ENCODE measurements at places on chromosomes 11 and 22.

DNA sequence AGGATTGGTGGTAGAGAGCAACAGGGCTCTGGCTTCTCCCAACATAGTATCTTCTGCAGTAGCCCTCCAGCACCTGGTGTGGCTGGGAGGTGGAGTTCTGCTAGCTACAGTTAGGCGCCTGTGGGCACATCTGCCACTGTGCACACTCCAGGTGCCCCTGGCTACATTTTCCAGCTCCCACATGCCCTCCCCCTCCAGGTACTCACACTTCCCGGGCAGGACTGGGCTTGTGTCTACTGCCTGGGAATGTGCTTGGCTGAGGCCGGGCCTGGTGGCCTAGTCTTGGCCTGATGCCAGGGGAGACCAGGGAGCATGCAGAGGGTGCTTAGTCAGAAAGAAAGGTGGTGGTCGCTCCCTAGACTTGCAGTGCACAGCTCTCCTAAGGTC is 15.8 kb downstream of the PHLDB1 start:
- DNase-seq, result no peak

- DNase-seq, result no peak
These were observed 55.2 kb downstream of the PDE3B start for GRCh38 chr11:14698771-14699170.

DNA sequence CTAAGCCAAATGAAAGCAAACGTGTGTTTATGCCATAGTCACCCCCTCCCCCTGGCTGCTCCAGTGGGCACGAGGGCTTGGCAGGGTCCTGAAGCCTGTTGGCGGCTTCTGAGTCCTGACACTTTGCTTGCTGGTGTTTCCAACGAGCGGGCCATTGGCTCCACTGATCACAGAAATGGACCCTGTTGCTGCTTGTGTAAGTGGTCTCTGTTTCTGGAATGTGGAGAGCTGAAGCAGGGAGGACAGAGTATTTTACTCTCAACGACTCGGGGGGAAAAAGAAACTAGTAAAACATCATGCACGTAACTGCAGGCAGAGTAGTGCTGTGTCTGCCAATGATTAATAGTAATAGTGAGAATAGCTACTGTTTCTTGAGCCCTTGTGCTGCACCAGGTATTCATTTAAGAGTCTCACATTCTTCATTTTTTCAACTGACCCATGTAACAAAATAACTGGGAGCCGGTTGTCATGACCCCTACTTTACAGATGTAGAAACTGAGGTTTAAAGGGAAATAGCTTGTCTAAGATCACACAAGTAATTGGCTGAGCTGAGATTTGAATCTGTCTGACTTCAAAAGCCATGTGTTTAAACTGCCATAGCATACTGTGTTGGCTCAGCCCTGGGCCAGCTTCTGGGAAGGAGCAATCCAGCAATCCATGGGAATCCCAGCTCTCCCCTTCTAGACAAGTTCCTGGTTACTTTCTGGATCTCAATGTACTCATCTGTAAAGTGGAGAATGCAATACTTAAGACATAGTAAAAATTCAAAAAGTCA is 526.7 kb downstream of the INSC start:
- DNase-seq, result no peak

DNA sequence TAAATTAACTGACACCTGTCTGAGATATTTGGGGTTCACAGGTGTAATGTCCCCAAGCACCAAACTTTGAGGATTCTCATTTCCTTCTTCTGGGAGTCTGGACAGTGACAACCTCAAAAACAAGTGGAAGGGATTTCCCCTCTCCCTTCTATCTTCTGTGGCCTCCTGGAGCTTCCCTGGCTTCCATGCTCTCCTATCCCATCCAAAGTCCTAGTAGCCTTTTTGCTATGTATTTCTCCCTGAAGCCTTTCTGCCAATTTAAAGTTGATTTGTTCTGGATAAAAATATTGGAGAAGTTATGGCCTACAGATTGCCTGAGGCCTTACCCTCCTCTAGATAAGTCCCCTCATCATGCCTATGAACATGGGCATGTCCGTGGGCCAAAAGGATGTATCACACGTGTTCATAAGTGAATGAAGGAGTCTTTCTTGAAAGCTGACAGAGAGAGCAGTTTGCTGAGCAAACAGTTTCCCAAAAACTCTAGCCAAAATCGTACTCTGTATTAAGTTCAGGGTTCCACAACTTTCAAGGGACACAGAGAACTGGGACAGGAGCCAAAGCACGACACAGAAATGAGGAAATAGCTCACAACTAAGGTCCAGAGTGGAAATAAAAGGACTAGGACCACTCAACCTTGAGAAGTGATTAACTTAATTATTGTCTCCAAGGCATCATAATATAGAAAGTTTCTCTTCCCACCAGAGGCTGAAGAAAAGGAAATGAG is 6.7 kb downstream of the HEPACAM start:
- no peak for DNase-seq

- no peak for DNase-seq
These were observed 67.8 kb downstream of the GGTLC2 start for GRCh38 chr22:22712092-22712658.

DNA sequence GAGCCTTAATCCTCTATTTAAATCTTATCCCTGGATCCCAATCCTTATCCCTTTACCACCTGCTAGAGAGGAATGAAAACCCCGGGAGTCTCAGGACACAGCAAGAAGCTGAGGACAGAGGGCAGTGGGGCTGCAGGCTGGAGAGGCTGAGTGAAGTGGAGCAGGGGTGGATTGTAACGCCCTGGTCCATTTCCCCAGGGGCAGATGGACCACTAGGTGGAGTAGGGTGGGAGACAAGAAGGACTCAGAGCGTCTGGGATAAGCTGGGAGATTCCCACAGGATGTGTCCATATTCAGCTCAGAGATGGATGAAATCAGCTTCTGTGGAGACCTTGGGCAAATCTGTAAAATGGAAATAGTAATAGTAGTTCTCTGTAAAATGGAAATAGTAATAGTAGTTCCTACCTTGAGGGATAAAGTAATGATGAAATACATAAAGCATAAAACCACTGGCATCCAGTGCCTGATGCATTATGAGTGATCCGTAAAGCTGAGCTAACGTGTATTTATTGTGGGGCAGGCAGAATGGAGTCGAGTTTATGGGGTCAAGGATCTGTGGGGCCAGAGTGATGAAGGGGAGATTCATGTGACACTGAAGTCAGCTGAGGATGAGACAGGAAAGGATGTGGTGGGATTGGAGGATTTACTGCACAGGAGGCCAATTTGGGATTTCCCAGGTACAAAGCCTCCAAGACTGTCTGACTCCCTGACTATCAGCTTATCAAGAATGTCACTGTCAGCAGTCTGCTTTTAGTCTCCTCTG is 1.9 kb upstream of the ROBO4 start:
- DNase-seq, result no peak

- no peak for DNase-seq
These were observed 3.9 kb downstream of the HTATIP2 start for GRCh38 chr11:20367313-20367948.

- DNase-seq, result no peak
These were observed 1.0 kb downstream of the RTN3 start for GRCh38 chr11:63682066-63683021.

DNA sequence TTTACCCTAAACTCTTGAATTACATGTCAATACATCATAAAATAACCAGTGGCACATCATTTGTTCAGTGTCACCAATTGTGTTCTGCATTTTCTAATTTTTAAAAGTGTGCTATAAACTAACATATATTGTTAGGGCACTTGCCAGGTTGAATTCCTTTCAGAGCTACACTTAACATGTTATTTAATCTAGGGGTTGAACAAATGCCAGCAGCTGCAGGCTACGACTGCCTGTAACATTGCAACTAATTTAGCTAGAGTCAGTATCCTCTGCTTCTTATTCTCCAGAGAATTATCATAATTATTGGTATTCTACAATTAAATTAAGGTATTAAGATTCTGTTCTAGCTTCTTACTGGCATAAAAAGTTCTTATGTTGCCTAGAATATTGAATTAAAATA is 46.4 kb upstream of the ARHGAP42 start:
- no peak for DNase-seq

GRCh38 chr22:39294571-39295468 is 24.6 kb downstream of the RPL3 start:
- DNase-seq, result no peak
